ENCODE measurements at places on chromosomes 2 and 18. TPM values are rescaled to one million over a fixed set of nuclear protein-coding genes. Genes with fewer than 3 reads are reported as not detected.

GRCh38 chr18:3233433-3234168 lies 13.8 kb upstream of the MYOM1 start:
- no peak for DNase-seq

- no peak for DNase-seq
These were observed 493.6 kb upstream of the SPHKAP start for GRCh38 chr2:228675091-228675490.

- DNase-seq = no peak
These were observed 270.6 kb downstream of the DCC start for GRCh38 chr18:52610451-52611115.

GRCh38 chr2:190318931-190319554 lies 583 bp downstream of the HIBCH start:
- no peak for DNase-seq

DNA sequence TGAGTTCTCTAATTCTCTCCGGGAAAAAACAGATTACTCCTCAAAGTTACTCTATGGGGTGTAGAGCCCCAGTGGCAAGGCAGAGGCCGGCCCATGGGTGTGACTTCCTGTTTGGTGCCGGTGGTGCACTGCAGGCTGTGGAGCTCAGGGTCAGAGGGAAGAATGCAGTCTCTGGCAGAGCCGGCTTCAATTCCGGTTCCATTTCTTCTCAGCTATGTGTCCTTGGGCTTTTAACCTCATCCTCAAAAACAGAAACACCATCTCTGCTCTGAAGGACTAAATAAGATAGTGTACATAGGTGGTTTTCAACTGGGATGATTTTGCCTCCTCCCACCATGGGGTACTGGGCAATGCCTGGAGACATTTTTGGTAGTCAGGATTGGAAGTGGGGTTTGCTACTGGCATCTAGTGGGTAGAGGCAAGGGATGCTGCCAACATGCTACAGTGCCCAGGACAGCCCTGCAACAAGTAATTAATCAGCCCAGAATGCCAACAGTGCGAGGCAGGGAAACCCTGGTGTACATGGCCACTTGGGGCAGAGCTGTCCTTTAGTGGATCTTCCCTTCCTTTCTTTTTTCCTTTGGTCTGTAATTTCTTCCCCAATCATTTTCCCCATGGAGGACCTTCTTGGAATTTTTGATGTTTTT lies 81.2 kb downstream of the INSIG2 start:
- no peak for DNase-seq

- DNase-seq = no peak
These were observed 222.7 kb downstream of the CDH2 start for GRCh38 chr18:27954226-27954625.

GRCh38 chr2:160253440-160254188 lies 53.5 kb upstream of the ITGB6 start:
- DNase-seq = no peak

DNA sequence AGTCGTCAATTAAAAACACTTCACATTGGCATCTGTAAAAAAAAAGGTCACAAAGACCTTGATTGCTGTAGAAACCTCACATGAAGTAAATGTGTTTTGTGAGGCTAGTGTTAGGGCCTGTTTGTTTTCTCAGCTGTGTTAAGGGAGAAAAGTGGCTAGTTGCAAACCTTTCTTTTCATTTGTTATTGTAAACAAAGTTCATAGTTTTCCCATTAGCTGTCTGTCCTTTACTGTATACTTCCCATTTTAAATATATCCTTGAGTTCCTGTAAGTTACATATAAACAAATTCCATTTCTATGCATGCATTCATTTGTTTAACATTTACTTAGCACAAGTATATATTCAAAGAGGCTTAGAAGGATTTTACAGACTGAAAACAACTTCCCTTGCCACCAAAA lies 1250.2 kb downstream of the LRP1B start:
- no peak for DNase-seq

- DNase-seq = no peak
These were observed 5.2 kb upstream of the KCNK3 start for GRCh38 chr2:26687328-26687727.

DNA sequence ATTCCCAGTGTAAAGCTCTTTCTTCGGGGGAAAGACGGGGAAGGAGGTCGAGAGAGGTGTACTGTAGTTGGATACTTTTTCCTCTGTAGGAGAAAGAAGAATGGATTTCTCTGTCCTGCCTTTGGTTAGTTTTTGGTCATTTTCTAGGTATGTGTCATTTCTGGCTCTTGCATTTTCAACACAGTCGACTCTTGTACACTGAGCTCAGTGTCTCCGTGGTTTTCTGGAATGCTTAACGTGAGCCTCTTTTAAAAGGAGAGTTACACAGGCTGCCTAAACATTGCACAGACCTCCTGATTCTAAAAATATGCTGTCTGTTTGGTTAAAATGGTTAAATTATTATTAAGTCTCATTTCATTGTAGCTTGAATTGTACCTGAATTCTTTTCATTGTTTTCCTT lies 21.8 kb upstream of the GLS start:
- no peak for DNase-seq

DNA sequence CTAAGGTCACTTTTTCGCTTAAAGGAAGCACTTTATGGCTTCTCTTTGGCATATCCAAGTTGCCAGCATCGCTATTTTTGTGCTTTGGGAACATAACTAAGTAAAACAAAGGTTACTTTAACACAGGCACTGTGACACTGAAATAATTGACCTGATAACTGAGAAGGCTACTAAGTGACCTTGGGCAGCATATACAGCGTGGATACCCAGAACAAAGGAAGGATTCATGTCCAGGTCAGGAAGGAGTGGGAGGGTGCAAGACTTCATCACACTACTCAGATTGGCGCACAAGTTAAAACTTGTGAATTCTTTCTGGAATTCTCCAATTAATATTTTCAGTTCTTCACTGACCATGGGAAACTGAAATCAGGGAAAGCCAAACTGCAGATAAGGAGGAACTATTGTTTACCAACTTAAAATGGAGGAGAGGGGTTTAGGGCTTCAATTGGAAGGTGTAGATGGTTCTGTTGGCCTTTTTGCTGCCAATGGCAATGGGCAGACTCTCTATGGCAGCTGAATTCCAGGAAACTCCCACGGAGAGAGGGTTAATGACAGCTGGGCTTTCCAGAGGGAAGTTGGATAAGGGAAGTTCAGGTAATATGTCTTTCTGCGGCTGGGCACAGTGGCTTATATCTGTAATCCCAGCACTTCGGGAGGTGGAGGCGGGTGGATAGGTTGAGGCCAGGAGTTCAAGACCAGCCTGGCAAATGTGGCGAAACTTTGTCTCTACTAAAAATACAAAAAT lies 45.3 kb downstream of the COMMD1 start:
- no peak for DNase-seq

- DNase-seq = no peak
These were observed 84.1 kb downstream of the BOD1L2 start for GRCh38 chr18:57230861-57231585.

DNA sequence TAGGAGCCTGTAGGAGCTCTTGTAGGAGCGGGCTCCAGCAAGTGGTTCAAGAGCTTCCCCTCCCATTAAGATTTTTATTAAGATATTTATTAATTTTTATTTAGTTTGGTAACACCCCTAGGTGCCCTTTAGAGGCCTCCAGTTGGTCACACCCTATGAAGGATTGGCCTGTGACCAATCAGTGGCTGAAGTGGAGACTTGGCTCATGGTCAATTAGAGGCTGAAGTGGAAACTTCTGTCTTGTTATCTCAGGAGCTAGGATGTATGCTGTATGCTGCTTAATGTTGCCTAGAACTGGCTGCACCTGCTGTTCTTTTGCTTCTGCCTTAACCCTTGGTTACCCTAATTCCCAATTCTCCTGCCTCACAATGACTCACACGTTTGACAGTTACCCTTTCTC lies 48.7 kb downstream of the DHRS9 start:
- no peak for DNase-seq

GRCh38 chr2:85724731-85725181 lies 29.0 kb upstream of the ATOH8 start:
- DNase-seq = no peak

- DNase-seq = no peak
These were observed 327.9 kb downstream of the CLIP4 start for GRCh38 chr2:29443151-29443550.

GRCh38 chr2:73176205-73176880 lies 26.0 kb upstream of the NOTO start:
- DNase-seq = no peak

DNA sequence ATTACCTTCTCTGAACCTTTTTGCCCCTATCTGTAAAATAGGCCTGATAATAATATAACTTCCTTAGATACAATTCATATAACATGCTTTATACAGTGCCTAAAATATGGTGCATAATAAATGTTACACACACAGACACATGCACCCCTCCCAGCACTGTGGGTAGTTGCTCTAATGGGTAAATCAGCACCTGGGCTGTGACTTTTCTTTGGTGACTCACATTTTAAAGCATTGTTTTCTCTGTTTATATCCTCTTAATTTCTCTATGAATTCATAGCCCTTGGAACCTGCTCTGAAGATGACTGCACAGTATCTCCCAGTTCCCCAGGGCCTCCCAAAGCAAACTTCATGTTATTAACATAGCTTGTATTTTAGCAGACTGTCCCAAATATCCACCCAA lies 248.2 kb upstream of the TNP1 start:
- no peak for DNase-seq

DNA sequence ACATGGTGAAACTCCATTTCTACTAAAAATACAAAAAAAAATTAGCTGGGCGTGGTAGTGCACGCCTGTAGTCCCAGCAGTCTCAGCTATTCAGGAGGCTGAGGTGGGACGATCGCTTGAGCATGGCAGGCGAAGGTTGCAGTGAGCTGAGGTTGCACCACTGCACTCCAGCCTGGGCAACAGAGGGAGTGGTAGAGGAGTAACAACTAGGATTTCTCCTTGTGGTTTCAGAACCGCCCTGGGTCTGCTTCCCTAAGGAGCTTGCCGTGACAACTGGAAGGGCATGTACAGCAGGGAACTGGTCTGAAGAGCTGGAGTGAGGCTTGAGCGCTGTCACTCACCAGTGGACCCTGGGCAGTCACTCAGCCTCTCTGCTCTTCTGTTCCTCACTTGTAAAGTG lies 29.1 kb downstream of the REEP1 start:
- DNase-seq = no peak

GRCh38 chr2:128408349-128409305 lies 90.0 kb upstream of the HS6ST1 start:
- DNase-seq = no peak

DNA sequence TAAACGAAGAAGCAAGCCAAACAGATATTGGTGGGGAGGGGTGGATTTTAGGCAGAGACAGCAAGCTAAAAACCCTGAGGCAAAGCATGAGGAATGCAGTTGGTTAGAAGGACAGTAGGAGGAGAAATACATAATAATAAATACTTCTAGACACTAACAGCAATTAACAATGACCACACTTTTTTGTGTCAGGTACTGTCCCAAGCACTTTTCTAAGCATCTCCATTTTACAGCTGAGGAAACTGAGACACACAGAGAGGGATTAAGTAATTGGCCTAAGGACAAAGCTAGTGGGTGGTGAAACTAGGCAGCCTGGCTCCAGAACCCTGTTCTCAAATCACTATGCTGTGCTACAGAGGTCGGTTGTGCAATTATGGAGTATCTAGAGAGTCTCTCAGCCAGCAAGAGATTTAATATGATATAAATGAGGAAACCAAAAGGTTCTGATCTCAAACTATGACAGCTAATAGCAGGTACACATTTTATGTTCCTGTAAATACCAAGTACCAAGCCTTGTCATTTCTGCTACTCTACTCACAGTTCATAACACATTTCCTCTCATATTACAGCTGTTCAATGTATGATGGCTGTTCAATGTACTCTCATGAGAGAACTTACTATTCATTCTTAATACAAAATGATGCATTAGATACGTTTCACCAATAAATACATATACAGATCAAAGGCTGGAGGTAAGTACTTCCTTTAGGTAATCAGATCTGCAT lies 5.3 kb downstream of the MAP4K3 start:
- DNase-seq = no peak

DNA sequence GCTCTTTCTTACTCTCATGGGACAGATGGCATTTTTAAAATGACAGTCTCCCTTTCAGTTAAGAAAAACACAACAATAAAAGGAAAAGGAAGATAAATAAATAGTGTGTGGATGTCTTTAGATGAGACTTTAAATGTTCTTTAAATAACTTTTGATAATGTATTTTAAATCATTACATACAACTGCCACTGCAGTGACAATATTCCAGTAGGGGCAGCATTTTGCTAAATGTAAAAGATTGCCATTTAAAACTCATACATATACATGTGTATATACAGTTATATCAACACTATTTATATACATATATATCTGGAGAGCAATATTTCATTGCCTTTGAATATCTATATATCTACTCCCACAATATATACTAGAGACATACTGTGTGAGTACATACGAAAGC lies 90.7 kb downstream of the INO80D start:
- no peak for DNase-seq

DNA sequence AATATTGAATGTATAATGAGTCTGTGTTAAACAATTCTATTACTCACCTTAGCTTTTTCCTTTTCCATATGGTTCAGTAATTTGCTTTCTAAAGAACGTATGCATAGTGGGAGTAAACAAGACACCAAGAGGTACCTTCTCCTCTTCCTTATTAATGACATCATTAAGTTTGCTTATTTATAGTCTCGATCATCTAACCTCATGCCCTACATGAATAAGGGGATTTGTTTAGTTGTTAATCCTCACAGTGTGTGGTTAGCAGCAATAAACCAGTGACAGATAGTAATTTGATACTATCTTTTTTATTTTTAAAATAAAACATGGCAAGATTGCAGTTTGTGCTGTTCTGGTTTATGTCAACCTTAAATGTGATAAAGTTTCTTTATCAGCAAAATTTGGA lies 69.7 kb downstream of the COBLL1 start:
- DNase-seq = no peak

- DNase-seq = no peak
These were observed 18.1 kb upstream of the TAF1B start for GRCh38 chr2:9824956-9825720.

DNA sequence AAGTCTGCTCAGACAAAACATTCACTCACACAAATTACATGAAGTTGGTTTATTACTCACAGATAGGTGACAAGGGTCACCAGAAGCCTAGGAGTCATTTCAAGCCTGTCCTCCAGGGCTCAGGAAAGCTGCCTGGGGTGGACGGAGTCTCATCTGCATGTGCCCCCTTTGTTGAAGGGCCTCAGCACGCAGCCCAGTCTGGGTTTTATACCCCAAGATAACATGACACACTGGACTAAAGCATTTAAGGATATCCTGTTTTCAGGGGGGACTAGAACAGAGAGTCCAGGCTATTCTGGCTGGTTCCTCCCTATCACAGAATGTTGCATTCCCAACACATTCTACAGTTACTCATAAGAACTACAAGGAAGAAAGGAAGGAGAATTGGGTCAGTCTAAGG lies 164.7 kb downstream of the MREG start:
- no peak for DNase-seq

NT5DC4 gene
- total RNA-seq = not detected

CKAP2L gene
- total RNA-seq = 1.0 TPM

CNDP1 gene
- 61.4 TPM for total RNA-seq

ANKRD29 gene
- 0.39 TPM for total RNA-seq

LYG2 gene
- total RNA-seq = not detected

MYO7B gene
- 0.26 TPM for total RNA-seq

ALPP gene
- not detected for total RNA-seq

SLC4A5 gene
- 1.1 TPM for total RNA-seq

POU3F3 gene
- total RNA-seq = not detected

SLC1A4 gene
- 7.2 TPM for total RNA-seq

TRABD2A gene
- 0.43 TPM for total RNA-seq

ATP6V1C2 gene
- total RNA-seq = not detected

SFTPB gene
- total RNA-seq = 0.06 TPM

DNER gene
- not detected for total RNA-seq

Data from right lobe of liver (tissue), 6 donors.